ENCODE measurements at places on chromosomes 1 and 21. TPM values are rescaled to one million over a fixed set of nuclear protein-coding genes. Genes with fewer than 3 reads are reported as not detected.

Gene COL24A1
- total RNA-seq = 0.27 TPM

Gene TBX15
- total RNA-seq = 0.63 TPM

Gene CORT
- total RNA-seq = 0.36 TPM

Gene PTAFR
- 0.65 TPM for total RNA-seq

Gene HLX
- total RNA-seq = 4.1 TPM

Gene SH2D2A
- not detected for total RNA-seq

Gene PFKL
- total RNA-seq = 114 TPM

Gene POU3F1
- total RNA-seq = not detected

Measured in fibroblast of the aortic adventitia (primary cell).